NCI-H510A (cell line): ENCODE measurements at places on chromosomes 7 and 10.
A peak's percentile ranks its signal among the peaks of the same experiment; 100 is the strongest.

- DNase-seq, result no peak
Observed at GRCh38 chr7:50359995-50360925, 55.7 kb downstream of the IKZF1 start.

DNA sequence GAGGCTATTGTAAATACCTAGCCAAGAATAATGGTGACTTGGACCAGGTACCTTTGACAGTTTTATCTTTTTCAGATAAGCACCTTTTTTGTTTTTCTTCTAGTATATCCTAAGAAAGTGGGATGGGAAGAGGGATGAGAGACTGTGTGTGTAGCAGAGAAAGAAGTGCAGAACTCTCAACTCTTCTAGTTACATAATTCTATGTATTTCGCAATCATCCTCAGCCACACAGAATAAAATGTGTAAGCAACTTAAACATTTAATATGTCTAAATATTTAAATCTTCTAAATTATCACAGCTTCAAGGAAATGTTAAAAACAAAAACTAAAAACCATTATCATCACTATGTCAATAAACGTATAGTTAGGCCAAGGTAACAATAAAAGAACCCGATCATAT lies 42.6 kb upstream of the GSAP start:
- no peak for DNase-seq

- no peak for DNase-seq
Observed at GRCh38 chr7:158366346-158366745, 221.3 kb downstream of the PTPRN2 start.

DNA sequence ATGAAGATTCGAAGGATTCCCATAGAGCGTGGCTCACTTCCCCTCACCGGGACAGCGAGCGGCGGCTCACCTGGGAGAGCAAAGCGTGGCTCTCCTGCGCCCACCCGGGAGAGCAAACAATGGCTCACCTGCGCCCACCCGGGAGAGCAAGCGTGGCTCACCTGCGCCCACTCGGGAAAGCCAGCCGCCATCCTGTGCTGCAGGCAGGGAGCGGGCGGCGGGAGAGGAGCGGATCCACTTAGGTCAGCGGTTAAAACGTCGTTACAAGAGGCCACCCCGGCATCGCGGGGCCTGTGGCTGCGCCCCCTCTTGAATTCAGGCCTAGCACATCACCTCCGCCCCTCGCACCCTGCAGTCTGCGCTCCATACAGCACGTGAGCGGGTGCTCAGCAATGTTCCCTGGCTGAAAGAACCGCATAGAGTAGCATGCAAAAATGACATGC lies 461 bp upstream of the FIGNL1 start:
- peak; percentile 23 for DNase-seq

- no peak for DNase-seq
Observed at GRCh38 chr10:33660329-33660728, 325.9 kb upstream of the NRP1 start.

- no peak for DNase-seq
Observed at GRCh38 chr7:99677013-99677647, 2.7 kb downstream of the CYP3A5 start.

- DNase-seq, result no peak
Observed at GRCh38 chr10:79137300-79137756, 68.6 kb downstream of the ZMIZ1 start.

DNA sequence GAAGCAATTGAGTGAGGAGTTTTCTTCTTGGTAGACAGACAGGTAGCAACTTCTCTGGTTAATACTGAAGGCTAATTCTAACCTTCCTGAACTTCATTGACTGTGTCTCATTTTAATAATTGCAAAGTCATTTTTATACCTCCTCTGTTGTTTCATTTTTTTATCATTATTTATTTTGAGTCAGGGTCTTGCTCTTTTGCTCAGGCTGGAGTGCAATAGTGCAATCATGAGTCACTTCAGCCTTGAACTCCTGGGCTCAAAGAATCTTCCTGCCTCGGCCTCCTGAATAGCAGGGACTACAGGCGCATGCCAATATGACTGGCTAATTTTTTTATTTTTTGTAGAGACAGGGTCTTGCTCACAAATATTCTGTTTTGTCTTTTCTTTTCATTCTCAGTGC lies 45.4 kb downstream of the APBB1IP start:
- DNase-seq, result no peak

DNA sequence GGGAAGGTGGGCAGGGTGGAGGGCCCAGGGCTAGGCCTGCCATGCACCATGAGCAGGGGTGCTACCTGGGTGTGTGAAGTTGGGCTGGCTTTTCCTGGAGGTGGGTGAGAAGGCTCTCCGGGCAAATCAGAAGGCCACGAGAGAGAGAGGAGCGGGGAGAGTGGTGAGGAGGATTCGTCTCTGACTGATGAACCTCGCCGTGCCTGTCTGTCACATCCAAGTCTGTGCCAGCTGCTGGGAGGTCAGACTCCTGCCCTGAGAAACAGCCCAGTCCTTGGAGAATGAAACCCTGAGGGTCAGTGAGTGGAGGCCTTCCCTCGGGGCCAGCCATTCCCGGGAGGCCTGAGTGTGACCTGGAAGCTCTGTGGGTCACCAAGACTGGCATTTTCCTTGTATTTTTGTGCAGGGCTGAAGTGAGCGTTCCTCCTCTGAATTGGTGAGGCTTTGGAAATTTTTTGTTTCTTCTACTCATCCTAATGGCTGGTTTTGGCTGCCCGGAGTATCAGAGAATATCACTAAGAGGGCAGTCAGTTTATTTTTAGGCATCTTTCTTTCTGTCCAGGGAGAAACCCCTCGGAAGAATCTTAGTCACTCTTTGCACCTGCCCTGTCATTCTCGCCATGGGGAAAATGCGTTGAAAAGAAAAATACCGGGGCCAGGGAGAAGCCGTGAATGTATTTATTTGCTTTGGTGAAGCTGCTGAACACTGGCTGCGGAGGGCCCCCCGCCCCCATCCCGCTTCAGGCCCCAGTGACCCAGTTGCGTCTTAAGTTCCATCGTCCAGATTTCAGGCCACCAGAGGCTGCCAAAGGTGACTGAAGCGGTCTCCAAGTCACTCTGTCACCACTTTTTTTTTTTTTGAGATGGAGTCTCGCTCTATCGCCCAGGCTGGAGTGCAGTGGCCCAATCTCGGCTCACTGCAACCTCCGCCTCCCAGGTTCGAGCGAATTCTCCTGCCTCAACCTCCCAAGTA lies 6.5 kb upstream of the AP5Z1 start:
- no peak for DNase-seq

DNA sequence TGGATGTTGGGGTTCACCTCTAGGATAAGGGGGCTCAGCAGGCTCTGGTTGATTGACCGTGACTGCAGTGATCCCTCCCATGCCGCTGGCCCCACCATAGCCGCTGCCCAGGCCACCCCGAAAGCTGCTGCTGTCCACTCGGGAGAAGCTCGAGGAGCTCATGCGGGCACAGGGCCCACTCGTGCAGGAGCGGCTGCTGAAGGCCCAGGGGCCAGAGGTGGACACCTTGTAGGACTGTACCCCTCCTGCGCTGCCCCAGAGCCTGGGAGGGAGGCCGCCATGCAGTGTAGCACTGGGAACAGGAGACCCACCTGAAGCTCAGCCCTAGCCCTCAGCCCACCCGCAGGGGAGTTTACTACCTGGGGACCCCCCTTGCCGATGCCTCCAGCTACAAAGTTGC lies 70.0 kb downstream of the CHRM2 start:
- DNase-seq, result no peak

- DNase-seq, result no peak
Observed at GRCh38 chr10:32600317-32600716, 154.4 kb downstream of the CCDC7 start.

DNA sequence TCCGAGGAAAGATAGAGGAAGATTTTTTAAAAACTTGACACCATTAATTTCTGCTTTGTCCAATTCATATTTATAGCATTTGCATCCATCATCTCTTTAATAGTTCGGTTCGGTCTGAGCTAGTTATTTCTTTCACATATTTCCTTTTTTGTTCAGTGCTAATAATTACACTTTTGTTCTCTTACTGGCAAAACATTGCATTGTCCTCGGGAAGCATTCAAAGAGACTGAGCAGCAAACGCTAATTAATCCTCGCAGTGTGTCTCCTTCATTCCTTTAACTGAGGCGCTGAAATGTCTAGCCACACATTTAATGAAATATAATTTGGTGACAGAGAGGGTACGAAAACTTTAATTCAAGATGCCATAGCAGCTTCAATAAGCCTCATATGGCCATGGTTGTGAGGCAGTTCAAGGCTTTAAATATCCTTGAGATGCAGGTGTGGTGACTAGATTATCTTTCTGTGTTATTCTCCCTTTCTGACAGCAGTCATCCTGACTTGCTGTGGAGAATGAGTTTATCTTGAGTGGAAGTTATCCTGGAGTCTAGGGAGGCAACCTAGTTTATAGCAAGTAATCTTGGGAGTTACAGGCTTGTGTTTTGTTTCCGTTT lies 431.4 kb downstream of the SDK1 start:
- DNase-seq, result no peak

DNA sequence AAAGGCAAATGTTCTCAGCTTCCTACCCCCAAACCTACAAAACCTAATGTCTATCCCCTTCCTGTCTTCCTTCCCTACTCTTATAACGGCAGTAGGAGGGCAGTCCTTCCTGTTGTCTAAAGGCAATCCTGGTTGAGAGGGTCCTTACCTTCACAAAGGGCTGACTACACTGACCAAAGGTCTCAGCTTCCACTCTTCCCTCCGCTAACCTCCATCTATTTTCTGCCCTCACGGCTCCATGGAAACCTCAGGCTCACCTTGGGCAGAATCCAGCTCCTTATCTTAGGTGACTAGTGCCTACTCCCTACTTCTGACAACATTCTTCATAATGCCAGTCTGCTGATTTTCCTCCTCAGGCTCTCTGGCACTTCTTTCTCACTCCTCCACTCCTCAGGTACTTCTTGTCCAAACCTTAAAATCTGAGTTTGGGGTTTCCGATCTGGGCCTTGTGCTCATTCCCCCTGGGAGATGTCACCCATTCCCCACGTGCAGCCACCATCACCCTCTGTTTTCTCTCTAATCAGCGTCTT lies 542 bp downstream of the FBXL13 start:
- peak; percentile 2 for DNase-seq

GRCh38 chr7:132739271-132739955 lies 163.1 kb upstream of the PLXNA4 start:
- DNase-seq, result no peak

- no peak for DNase-seq
Observed at GRCh38 chr7:44056681-44057080, 8.7 kb downstream of the PGAM2 start.

DNA sequence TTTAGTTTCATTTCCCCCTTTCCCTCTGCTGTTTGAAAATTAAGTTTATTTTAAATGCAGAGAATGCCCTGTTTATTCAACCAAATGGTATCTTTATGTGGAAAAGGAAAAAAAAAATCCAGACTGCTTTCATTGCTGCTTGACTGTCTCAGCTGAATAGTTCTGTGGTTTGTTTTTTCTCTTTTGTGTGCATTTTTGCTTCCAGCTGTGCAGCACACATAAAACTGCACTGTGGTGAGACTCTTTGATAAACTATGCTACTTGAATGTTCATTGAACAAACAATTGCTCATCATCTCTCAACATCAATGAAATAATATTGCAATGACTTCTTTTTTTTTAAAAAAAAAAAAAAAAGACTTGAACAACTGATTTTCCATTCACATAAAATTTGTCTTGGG lies 78.6 kb upstream of the GLI3 start:
- no peak for DNase-seq

DNA sequence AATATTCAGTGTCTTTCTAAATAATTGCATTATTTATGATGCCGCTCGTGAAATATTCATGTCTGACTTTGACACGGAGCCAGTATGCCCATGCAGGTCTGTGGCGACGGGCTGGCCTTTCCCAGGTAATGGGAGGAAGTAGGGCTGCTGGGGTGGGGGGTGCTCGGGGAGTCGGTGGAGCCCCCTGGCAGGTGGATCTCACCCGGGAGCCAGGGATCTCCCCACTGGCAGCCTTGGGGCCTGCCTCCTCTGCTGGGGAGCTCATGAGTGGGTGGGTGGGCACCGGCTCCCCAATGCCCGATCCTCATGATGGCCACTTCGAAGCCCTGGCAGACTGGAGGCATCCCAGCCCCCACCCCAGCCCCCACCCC lies 52.8 kb downstream of the PWWP2B start:
- no peak for DNase-seq

DNA sequence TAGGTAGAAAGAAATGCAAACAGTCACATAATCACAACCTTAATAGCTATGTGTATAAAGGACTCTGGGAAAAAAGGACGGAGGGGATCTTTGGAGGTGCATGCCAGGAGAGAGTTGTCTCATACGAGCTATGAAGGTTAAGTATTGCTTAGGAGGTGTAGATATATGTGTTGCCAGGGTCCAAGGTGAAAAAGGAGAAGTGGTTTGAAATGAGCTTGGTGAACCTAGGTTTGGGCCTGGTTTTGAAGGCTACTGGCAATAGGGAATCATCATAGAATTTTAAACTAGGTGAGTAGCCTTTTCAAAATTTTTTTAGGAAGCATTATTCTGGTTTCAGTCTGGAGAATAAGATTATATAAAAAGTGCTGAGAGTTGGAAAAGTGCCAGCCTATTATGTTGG lies 336.8 kb downstream of the AUTS2 start:
- no peak for DNase-seq

DNA sequence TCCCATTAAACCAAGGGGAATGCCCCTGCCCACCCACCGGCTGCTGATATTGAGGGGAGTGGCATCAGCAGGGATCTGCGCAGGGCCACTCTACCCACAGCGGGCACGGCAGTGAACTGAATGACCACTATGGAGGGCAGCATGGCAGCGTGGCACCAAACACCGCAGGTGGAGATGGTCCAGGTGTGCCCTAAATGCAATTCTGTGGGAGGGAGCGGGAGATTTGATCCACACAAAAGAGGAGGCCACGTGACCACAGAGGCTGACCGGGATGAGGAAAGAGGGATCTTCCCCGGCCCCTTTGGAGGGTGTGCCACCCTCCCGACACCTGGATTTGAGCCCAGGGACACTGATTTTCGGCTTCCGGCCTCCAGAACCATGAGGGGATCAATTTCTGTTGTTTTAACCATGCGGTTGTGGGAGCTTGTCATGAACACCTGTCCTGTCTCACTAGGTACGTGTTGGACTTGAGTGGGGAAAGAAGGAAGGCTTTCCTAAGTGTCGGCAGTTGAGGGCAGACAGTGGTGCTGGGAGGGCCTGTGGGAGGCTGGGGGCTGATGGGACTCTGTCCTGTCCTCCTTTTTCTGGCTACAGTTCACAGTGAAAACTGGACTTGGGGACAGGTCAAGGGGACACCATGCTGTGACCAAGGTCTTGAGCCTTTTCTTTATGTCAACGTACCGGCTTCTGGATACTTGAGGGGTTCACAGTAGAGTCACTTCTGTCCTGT lies 66.1 kb downstream of the CFAP46 start:
- DNase-seq, result no peak

- DNase-seq, result no peak
Observed at GRCh38 chr10:114649217-114649903, 8.7 kb downstream of the ABLIM1 start.
